ENCODE measurements at places on chromosomes 13 and 19. TPM values are rescaled to one million over a fixed set of nuclear protein-coding genes. Genes with fewer than 3 reads are reported as not detected.

- no peak overlapping the region for H3K4me3 ChIP-seq
- H3K4me1 ChIP-seq, result no peaks in the 10 kb centered on the region
- H3K27me3 ChIP-seq, result peaks cover 8% of the 10 kb centered on the region
- ATAC-seq, result no peak
Measured at GRCh38 chr19:43362179-43362578, 8.7 kb downstream of the CD177 start.

GRCh38 chr13:78816592-78816991 is 157.6 kb upstream of the OBI1 start:
- no peak overlapping the region for H3K27ac ChIP-seq
- H3K4me1 ChIP-seq, result no peaks in the 10 kb centered on the region
- ATAC-seq, result no peak
- peaks cover 19% of the 10 kb centered on the region for H3K27me3 ChIP-seq
- no peaks in the 10 kb centered on the region for H3K36me3 ChIP-seq

DNA sequence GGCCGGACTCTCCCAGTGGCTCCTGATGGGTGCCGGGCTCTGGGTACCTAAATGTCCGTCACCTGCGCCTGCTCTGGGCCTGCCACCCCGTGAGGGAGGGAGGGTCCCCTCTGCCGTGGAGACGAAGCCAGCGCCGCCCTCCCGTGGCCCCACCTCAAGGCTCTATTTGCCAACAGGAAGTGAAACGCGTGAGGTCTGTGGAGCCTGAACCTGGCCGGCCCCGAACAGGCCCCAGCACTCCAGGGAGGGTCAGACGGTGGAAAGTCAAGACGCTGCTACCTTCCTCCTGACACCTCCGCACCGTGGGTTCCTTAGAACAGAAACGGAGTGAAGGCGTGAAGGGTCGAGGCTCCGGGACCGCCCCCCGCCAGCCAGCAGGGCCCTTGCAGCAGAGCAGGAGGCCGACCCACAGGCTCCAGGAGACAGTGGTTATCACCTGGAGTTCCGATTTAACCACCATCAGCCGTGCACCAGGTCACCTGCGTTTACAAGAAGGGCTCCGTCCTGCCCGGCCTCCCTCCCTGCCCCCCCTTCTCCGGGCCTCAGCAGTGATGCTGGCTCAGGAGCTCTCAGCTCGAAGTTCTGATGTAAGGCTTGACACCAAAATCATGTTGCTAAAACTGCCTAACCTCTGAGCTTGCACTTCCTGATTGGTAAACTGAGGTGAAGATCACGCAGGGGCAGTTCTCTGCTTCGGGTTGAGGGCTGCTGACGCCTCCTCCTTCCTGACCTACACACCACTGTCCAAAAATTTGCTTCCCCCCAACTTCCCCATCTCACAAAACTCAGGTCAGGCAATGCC is 50.9 kb upstream of the C13orf46 start:
- H3K36me3 ChIP-seq, result peaks cover 59% of the 10 kb centered on the region
- ATAC-seq, result no peak
- H3K4me1 ChIP-seq, result no peaks in the 10 kb centered on the region
- H3K4me3 ChIP-seq, result no peak overlapping the region
- peak overlapping the region; percentile 25 for H3K27ac ChIP-seq

- peaks cover 20% of the 10 kb centered on the region for H3K36me3 ChIP-seq
- H3K4me1 ChIP-seq, result peaks cover 47% of the 10 kb centered on the region
- peak overlapping the region; percentile 85 for H3K4me3 ChIP-seq
- no peaks in the 10 kb centered on the region for H3K27me3 ChIP-seq
- peak; percentile 53 for ATAC-seq
- H3K27ac ChIP-seq, result peak overlapping the region; percentile 90
Measured at GRCh38 chr13:46668302-46668720, 115.3 kb downstream of the LRCH1 start.

GRCh38 chr13:24097667-24098066 is 62.9 kb upstream of the SPATA13 start:
- H3K4me3 ChIP-seq, result peak overlapping the region; percentile 59
- H3K36me3 ChIP-seq, result no peaks in the 10 kb centered on the region
- H3K27me3 ChIP-seq, result peaks cover 11% of the 10 kb centered on the region
- peak overlapping the region; percentile 86 for H3K27ac ChIP-seq

DNA sequence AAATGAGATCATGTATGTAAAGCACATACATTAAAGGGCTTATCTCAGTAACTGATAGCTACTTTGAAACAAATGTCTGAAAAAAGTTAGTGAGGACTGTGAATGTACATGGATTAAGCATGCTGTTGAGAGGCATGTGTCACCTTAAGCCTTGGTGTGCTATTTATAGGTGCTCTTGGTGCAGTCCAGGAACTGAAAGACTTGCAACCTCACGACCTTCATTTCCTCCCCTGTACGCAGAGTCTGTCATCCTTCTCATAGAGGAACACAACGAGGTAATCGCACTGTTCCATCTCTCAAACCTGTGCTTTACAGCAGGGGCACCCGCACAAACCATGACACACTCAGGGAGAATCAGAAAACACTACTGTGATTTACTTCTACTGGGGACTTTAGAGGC is 65.6 kb downstream of the UFM1 start:
- peak overlapping the region; percentile 14 for H3K4me3 ChIP-seq
- H3K4me1 ChIP-seq, result no peaks in the 10 kb centered on the region
- peak; percentile 91 for ATAC-seq
- peaks cover 3% of the 10 kb centered on the region for H3K27me3 ChIP-seq

DNA sequence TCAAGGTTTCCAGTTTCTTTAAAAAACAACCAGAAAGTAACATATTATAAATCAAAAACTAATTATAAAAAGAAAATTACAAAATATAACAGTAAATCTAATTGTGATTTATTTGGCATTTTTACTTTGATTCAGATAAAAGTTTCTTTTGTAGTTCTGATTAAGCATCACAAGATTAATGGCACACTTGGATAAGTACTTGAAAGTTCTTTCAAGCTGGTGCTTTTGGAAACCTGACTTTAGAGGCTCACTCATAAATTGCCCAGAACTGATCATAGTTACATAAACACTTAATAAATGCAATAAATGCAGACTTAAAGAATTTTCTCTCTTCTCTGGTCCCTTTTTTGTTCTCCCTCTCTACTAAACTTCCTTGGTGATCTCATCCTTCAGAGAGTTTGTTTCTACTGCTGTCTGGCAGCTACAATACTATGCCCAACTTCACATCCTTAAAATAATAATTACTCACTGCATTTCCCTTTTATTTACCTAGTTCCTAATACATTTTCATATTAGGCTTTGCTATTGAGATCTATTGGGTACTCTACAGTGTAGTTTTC is 1417.0 kb downstream of the EFNB2 start:
- no peaks in the 10 kb centered on the region for H3K36me3 ChIP-seq
- peaks cover 7% of the 10 kb centered on the region for H3K27me3 ChIP-seq
- H3K4me3 ChIP-seq, result no peak overlapping the region
- H3K27ac ChIP-seq, result no peak overlapping the region

DNA sequence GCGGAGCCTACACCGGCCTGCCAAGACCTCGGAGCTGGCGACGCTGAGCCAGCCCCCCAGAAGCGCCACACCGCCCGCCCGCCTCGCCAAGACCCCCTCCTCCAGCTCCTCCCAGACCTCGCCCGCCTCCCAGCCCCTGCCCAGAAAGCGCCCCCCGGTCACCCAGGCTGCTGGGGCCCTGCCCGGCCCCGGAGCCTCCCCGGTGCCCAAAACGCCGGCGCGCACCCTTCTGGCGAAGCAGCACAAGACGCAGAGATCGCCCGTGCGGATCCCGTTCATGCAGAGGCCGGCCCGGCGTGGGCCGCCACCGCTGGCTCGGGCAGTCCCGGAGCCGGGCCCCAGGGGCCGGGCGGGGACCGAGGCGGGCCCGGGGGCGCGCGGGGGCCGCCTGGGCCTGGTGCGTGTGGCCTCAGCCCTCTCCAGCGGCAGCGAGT is 10.2 kb downstream of the C19orf25 start:
- no peaks in the 10 kb centered on the region for H3K27me3 ChIP-seq
- ATAC-seq, result peak; percentile 6
- H3K27ac ChIP-seq, result no peak overlapping the region
- H3K4me3 ChIP-seq, result no peak overlapping the region

- peaks cover 21% of the 10 kb centered on the region for H3K4me1 ChIP-seq
- no peaks in the 10 kb centered on the region for H3K27me3 ChIP-seq
- H3K36me3 ChIP-seq, result peaks cover 13% of the 10 kb centered on the region
- peak overlapping the region; percentile 94 for H3K4me3 ChIP-seq
- peak overlapping the region; percentile 99 for H3K27ac ChIP-seq
- ATAC-seq, result peak; percentile 52
Measured at GRCh38 chr19:14005349-14006084, 603 bp downstream of the RFX1 start.

DNA sequence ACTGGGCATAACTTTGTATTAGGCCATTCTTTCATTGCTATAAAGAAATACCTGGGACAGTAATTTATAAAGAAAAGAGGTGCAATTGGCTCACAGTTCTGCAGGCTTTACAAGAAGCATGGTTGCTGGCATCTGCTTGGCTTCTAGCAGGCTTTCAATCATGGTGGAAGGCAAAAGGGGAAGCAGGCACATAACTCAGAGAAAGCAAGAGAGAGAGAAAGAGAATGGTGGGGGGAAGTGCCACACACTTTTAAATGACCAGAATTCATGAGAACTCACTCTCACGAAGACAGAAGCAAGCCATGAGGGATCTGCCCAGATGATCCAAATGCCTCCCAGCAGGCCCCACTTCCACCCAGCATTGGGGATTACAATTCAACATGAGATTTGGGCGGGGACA is 179.7 kb downstream of the SPRY2 start:
- H3K36me3 ChIP-seq, result no peaks in the 10 kb centered on the region
- ATAC-seq, result no peak
- H3K4me3 ChIP-seq, result no peak overlapping the region
- H3K27me3 ChIP-seq, result no peaks in the 10 kb centered on the region
- H3K4me1 ChIP-seq, result no peaks in the 10 kb centered on the region
- H3K27ac ChIP-seq, result no peak overlapping the region

DNA sequence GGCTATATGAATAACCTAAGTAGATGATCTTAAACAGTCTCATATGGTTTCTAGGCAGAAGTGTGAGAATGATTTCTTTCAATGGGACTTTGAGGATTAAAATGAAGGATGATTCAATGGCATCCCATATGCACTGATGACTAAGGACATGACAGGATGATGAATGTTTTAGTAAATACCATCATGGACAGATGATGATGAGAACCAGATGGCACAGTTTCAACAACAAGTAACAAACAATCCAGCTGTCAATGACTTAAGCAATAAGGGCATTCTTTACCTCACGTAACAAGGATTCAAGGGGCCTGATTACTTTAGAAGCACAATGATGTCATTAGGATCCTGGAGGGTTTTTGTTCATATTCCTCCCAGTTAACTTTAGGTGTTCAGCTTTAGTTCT is 2678.4 kb downstream of the PCDH9 start:
- H3K27ac ChIP-seq, result no peak overlapping the region
- no peaks in the 10 kb centered on the region for H3K36me3 ChIP-seq
- no peaks in the 10 kb centered on the region for H3K27me3 ChIP-seq

- ATAC-seq, result peak; percentile 58
- no peaks in the 10 kb centered on the region for H3K27me3 ChIP-seq
- peaks cover 31% of the 10 kb centered on the region for H3K36me3 ChIP-seq
- H3K4me3 ChIP-seq, result peak overlapping the region; percentile 93
- peak overlapping the region; percentile 99 for H3K27ac ChIP-seq
Measured at GRCh38 chr13:27170221-27170515, 1.4 kb downstream of the USP12 start.

GRCh38 chr13:100796463-100796862 is 121.9 kb upstream of the TMTC4 start:
- no peaks in the 10 kb centered on the region for H3K36me3 ChIP-seq
- no peaks in the 10 kb centered on the region for H3K4me1 ChIP-seq
- H3K4me3 ChIP-seq, result no peak overlapping the region

GRCh38 chr13:58858870-58859371 is 1227.4 kb downstream of the PCDH17 start:
- no peaks in the 10 kb centered on the region for H3K4me1 ChIP-seq
- ATAC-seq, result no peak
- H3K36me3 ChIP-seq, result no peaks in the 10 kb centered on the region
- no peaks in the 10 kb centered on the region for H3K27me3 ChIP-seq

DNA sequence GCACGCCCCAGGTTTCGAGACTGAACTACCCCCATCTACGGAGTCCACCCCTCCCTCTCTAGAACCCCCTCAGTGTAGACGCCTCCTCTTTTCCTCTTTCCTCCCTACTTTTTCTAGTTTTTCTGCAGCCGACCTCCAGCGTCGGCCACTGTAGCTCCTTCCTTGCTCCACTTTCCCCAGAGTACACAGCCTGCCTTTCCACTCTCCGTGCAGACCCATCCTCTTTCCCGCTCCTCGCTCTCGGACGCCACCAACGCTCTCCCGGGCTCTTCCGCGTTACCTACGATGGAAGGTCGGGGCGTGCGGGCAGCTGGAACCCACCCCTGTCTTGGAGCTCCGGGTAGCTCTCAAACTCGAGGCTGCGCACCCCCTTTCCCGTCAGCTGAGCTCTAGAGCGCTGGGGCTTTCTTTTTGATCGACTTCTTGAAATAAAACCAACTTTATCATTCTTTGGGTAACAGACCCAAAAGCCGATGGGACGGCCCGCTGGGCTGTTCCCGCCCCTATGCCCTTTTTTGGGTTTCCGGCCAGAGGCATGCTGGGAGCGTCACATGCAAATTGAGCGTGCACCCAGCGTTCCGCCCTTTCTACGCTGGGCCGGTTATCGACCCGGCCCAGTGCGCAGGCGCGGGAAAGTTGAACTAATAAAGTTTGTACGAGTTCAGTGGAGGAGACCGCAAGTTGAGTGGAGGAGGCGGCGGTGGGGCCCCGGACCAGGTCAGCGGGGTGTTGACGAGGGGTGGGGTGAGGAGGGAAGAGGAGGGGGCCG is at the start of the genes BCL2L12 and IRF3:
Gene BCL2L12 (plus strand): TSS at position 583 of the 769 bp plus-strand sequence. CDS start 760 bp downstream, outside the sequence.
Gene IRF3 (minus strand): TSS at position 507 of the 769 bp plus-strand sequence. CDS start 1,019 bp downstream, outside the sequence.
- peak within 1 kb of the TSS; percentile 98 for H3K27ac ChIP-seq
- H3K27me3 ChIP-seq, result no peaks in the 10 kb centered on the region
- ATAC-seq, result peak; percentile 88
- H3K36me3 ChIP-seq, result peaks cover 66% of the 10 kb centered on the region

DNA sequence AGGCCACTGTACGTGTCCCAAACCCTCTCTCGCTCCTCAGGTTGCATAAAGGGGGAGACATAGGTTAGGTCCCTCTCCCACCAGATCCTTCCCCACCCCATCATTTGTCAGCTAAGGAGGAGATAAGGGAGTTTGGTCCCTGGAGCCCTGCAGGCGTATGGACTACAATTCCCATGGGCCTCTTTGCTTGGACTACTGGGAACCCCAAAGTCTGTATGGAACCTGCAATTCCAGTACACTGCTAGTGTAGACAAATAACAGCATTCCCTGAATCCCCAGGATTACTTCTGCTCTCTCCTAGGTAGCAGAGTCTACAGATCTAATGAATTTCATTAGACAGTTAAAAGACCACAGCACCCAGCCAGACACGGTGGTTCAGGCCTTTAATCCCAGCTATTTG is 16.0 kb upstream of the HSD17B14 start:
- H3K4me1 ChIP-seq, result no peaks in the 10 kb centered on the region
- no peaks in the 10 kb centered on the region for H3K27me3 ChIP-seq
- H3K36me3 ChIP-seq, result no peaks in the 10 kb centered on the region
- no peak for ATAC-seq
- no peak overlapping the region for H3K4me3 ChIP-seq
- H3K27ac ChIP-seq, result no peak overlapping the region

PGLYRP1 gene
- total RNA-seq, result not detected

ZNF844 gene
- 3.1 TPM for total RNA-seq

MCEMP1 gene
- total RNA-seq, result not detected

IGFL1 gene
- not detected for total RNA-seq

LAIR1 gene
- total RNA-seq, result 15.6 TPM

Data from activated T-helper 17 cell treated with anti-CD3 and anti-CD28 coated beads, Interleukin-2, amount 50 U/mL, for 72 hours (primary cell).